WTC11 (cell line): ENCODE measurements at places on chromosomes 4 and X. TPM values are rescaled to one million over a fixed set of nuclear protein-coding genes. Genes with fewer than 3 reads are reported as not detected.

DNA sequence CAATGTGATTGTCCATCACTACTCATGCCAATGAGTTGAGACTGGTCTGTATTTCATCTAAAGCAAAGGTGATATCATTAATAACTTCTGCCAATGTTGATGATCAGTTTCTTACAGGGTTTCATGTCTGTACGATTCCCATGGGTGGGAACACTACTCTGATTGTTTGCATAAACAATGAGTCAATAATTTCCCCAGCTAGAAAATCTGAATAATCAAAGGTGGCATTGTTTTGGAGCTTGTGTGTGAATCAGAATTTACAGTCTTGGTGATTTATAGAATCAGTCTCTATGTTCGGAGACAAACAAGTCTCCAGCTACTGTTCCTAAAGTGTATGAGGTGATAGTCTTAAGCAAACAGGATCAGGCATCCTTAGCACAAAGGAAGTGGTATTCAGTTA is 35.5 kb upstream of the PARM1 start:
- H3K36me3 ChIP-seq = no peaks in the 10 kb centered on the region
- no peak overlapping the region for H3K27ac ChIP-seq
- H3K4me3 ChIP-seq = no peak overlapping the region
- no peaks in the 10 kb centered on the region for H3K27me3 ChIP-seq
- no peak for DNase-seq

DNA sequence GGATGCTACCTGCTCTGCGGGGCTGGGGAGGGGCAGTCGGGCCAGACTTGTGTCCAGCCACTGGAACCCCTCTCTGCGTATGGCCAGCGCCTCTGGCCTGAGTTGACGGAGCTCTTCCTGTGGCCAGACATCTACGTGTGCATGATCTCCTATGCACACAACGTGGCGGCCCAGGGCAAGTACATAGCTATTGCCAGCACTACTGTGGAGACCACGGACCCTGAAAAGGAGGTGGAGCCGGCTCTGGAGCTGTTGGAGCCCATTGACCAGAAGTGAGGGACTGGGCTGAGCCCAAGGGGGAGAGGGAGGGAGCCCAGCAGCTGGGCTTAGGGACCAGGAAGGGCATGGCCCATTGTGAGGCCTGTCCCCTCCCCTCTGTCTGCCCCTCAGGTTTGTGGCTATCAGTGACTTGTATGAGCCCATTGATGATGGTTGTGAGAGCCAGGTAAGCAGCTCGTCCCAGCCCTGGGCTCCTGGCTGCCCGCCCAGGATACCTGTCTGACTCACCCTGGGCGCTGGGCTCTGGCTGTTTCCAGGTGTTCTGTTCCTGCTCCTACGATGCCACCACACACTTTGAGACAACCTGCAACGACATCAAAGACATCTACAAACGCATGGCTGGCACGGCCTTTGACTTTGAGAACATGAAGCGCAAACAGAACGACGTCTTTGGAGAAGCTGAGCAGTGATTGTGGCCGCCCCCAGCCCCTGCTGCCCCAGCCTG is 1.8 kb upstream of the FAM50A start:
- H3K4me1 ChIP-seq = peaks cover 5% of the 10 kb centered on the region
- H3K27me3 ChIP-seq = no peaks in the 10 kb centered on the region
- DNase-seq = no peak
- no peak overlapping the region for H3K27ac ChIP-seq
- no peak overlapping the region for H3K4me3 ChIP-seq

- H3K4me1 ChIP-seq = no peaks in the 10 kb centered on the region
- H3K4me3 ChIP-seq = no peak overlapping the region
- H3K27me3 ChIP-seq = no peaks in the 10 kb centered on the region
- H3K27ac ChIP-seq = no peak overlapping the region
- H3K36me3 ChIP-seq = peaks cover 28% of the 10 kb centered on the region
- no peak for DNase-seq
Observed at GRCh38 chr4:69038582-69038981, 57.7 kb upstream of the UGT2B7 start.

GRCh38 chr4:88242144-88242543 is 42.2 kb downstream of the PPM1K start:
- no peak overlapping the region for H3K27ac ChIP-seq
- H3K4me1 ChIP-seq = 0 out of 2 replicates have a peak, but pooled peaks cover 3% of the 10 kb centered on the region
- H3K4me3 ChIP-seq = no peak overlapping the region

- no peak for DNase-seq
- H3K27me3 ChIP-seq = no peaks in the 10 kb centered on the region
- no peak overlapping the region for H3K27ac ChIP-seq
- peaks cover 14% of the 10 kb centered on the region for H3K4me1 ChIP-seq
- H3K36me3 ChIP-seq = peaks cover 7% of the 10 kb centered on the region
Observed at GRCh38 chr4:125388613-125389012, 73.9 kb downstream of the FAT4 start.

DUSP9 gene
- total RNA-seq = 2.5 to 2.8 TPM (median 2.5 TPM) in 3 replicates

ART3 gene
- total RNA-seq = 0.27 to 0.59 TPM in 2 of 3 replicates, not detected in the other

FAAH2 gene
- 5.0 to 6.6 TPM (median 6.5 TPM) in 3 replicates for total RNA-seq
